ENCODE measurements at places on chromosomes 2 and 18.

GRCh38 chr2:143280097-143280757 is 151.0 kb downstream of the ARHGAP15 start:
- no peak for DNase-seq

DNA sequence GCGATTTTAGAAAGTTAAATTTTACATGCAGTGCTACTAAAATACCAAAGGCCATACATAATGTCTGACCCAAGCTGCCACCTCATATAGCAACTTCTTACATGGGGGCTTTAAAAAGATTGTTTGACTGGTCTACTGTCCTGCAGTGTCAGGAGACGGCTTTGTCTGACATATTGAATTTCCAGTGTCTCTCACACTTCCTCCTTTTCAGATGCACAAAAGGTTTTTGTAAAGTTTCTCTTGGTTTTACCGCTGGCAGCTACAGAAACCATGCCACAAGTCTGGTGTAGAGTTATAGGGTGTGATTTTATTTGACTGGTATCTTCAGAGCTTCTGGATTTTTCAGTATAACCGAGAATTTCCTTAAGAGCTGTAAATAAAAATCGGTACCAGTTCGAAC is 1.1 kb upstream of the ASAP2 start:
- DNase-seq: no peak

GRCh38 chr2:200003444-200003843 is 48.1 kb downstream of the MAIP1 start:
- DNase-seq: no peak

- DNase-seq: no peak
Observed at GRCh38 chr2:6769346-6769745, 96.4 kb downstream of the CMPK2 start.

GRCh38 chr18:59220784-59221765 is 1.1 kb downstream of the GRP start:
- DNase-seq: no peak

DNA sequence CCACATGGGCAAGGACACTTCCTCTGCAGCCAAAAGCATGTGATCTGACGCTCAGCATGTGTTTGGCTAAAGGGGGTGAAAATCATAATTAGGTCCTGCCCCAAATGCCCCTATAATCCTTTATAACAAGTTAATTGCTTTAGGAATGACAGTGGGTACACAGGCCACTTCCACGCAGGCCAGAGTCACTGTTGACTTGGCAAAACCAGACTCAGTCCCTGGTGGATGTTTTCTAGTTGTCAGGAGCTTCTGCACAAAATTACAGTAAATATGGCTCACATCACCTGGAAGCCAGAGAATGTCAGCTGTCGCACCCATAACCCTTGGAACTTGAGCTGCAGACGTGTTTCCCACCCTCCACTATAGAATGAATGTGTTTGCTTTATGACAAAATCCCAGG is 13.3 kb upstream of the PXDN start:
- DNase-seq: no peak

GRCh38 chr2:72548081-72548764 is 277.6 kb downstream of the EXOC6B start:
- no peak for DNase-seq

- DNase-seq: no peak
Observed at GRCh38 chr2:143716522-143716921, 587.3 kb downstream of the ARHGAP15 start.

DNA sequence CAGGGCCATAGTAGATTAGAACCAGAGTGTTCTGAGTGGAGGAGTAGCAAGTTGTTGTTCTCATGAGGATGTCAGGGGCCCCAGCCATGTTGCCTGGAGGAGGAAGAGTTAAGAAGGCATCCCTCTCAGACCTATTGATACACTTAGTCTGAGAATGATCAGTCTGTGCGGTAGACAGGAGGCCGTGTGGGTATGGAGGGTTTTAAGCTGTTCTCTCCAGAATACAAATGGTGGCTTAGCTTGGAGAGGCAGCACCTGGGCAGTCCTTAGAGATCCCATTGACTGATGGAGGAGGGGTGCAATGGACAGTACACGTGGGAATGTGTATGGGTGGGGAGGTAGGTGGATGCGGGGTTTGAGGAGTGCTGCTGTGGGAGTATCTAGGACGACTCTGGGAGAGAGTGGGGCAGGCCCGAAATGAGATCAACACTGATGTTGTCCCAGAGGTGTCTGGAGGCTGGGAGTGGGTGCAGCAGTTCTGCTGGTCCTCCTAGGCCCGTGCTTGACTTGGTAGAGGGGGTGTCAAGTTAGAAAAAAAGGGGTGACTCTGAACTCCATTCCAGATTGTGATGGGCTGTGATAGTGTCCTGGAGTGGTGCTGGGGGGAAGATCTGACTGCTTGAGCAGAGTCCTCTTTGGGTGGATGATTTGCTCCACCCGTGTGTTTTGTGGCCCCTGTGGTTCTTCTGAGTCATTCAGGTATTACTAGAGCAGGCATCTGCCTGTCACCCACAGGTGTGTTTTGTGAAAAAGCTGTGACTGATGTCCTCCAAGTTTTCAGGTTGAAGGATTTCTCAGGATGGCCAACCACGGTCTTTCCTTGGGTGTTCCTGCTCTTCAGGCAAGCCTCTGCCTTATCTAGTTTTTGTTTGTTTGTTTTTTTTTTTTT is 44.7 kb downstream of the C2orf42 start:
- no peak for DNase-seq

- no peak for DNase-seq
Observed at GRCh38 chr18:23671564-23671963, 8.9 kb upstream of the ANKRD29 start.

DNA sequence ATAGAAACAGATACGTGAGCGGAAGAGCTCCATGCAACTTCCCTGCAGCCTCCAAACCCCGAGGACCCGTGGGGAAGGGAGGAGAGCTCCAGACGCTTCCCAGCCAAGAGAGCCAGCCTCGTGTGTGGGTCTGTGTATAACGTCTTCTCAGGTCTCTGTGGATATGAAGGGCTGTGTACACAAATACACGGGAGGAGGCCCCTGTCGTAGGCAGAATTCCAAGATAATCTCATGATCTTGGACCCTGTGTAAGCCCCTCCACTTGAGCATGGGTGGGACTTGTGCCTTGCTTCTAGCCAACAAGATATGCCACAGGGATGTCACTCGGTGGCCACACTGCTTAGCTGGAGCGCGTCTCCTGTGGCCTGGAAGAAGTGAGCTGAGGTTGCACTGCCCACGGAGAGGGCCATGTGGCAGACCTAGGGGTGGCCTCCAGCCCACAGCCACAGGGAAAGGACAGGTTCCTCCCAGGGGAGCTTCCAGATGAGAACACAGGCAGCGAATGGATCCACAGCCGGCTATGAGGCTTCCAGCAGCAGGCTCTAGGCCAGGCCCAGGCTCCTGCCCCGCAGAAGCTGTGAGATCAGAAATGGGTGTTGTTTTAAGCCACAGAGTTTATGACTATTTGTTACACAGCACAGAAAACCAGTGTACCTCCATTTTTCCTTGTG is 15.6 kb upstream of the KLF11 start:
- no peak for DNase-seq

DNA sequence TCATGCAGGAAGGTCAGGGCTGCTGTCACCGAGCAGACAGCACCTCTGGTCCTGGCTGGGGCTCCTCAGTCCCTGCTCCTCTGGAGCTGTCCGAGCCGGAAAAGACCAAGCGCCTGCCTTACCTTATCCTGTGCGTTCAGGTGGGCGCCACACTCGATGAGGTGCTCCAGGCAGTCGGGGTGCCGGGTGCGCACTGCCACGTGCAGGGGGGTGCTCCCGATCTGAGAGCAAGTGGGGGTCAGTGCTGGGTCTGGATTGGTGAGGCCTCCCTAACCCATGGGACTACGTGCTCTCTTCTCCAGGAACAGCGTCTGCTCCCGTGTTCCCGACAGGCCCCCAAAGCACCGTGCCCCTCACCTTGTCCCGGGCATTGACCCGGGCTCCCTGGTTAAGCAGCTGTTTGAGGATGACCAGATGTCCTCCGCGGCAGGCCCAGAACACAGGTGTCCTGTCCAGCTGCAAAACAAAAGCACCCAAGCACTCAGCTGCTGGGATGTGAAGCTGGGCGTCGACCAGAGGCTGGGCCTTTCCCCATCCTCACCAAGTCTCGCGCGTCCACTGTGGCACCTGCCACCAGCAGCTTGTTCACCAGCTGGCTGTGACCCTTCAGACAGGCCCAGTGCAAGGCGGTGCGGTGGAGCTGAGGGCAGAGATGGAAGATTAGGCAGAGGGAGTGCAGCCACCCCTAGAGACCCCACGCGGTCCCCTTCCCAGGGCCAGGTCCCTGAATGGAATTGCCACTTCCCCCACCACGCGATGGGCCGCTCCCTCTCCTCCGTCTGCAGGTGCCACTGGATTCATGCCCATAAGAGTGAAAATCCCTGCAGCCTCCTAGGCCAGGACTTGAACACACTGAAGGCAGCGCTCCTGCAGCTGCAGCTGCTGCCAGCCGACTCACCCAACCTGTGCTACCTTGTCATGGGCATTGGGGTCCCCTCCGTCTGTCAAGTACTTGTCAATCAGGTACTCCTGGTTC is 3.7 kb downstream of the ANKRD23 start:
- DNase-seq: no peak

- DNase-seq: no peak
Observed at GRCh38 chr2:8636041-8636491, 45.8 kb upstream of the ID2 start.

DNA sequence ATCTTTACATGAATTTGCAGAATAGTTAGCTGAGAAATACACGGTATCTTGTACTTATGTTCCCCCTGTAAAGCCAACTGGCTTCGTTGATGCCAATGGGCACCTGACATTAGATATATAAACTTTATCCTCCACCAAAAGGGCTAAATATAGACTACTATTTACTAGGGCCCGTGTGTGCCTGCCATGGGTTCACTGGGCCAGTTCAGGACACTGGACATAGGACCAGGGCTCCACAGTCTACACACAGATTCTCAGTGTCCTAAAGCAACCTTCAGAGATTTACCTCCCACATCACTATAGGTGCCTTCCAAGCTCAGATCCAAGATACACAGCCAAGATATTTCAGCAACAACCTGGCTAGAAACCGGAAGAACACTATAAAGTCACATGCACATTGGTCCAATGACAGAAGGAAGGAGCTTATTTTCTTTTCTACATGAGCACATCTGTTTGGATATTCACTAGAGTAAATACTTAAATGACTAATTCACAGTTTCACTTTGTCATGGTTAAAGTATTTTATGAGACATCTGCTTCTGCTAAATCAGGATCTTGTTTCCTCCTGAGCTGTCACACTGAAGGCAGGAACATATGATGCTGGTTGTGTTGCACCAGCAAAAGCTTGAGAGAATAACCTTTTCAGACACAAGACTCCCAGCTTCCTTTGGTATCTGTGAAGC is 95.1 kb downstream of the MYO5B start:
- DNase-seq: no peak

DNA sequence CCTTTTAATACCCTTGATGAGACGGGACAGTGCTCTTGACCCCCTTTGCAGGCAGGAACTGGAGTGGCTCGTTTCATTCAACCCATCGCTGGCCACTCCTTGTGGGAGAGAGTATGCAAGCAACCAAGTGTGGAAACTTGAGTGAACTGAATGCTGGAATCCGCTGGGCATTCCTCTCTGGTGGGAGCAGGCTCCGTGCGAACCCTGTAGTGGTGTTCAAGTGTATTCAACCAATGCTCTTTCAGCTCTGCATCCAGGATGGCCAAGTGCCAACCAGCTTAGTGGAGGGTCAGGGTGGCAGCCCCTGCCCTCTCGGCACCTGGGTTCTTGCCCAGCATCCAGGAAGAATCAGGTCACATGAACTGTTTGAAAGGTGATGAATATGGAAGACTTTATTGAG is 3.3 kb upstream of the ACADL start:
- no peak for DNase-seq

DNA sequence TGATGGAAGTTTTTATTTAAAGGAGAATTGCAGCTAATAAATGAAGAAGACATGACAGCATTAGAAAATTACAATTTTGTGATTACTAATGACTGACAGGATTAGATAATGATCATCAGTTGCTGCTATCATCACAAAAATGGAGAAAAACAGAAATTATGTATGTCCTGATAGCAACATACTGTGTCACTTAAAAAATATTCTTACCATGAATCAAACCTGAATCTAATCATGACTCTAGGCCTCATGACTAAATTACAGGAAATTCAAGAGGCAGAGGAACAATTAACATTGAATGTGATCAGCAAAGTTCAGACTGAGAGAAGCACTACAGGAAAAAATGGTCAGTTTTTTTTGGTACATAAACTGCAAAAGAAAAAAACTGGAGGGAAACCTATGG is 147.8 kb downstream of the PMAIP1 start:
- no peak for DNase-seq

DNA sequence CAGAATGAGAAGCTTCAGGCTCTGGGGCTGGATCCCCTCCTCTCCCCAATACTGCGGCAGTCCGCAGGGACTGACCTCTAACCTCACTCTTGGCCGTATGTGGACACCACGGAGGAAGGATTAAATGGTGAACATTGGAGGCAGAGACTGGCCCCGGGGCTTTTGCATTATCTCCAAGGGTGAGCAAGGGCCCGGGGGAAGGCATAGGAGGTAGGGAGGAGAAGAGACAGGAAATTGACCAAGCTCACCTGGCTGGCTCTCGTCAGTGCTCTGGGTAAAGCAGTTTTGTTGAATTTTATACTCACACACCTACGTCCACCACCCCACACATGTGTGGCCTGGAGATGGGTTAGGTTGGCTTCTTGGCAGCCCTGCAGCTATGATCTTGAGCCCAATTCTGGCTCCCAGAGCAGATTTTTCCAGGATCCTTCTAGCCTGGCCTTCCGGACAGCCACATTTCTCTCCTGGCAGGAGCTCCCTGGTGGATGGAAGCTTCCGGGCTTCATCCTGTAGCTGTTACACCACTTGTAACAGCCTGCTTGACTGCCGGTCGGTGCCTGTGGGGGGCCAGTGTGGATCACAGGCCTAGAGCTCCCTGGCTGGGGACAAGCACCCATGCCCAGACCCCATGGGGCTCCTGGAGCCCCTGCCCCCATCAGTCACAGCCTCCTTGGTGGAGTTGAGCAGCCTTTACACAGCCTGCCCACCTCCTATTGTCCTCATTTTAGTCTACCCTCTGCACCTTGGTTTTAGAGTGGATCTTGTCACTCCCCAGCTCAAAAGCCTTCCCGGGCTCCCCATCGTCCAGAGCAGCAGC is 7.6 kb downstream of the ITM2C start:
- DNase-seq: no peak

GRCh38 chr18:68727506-68727905 is 12.6 kb upstream of the TMX3 start:
- DNase-seq: no peak

DNA sequence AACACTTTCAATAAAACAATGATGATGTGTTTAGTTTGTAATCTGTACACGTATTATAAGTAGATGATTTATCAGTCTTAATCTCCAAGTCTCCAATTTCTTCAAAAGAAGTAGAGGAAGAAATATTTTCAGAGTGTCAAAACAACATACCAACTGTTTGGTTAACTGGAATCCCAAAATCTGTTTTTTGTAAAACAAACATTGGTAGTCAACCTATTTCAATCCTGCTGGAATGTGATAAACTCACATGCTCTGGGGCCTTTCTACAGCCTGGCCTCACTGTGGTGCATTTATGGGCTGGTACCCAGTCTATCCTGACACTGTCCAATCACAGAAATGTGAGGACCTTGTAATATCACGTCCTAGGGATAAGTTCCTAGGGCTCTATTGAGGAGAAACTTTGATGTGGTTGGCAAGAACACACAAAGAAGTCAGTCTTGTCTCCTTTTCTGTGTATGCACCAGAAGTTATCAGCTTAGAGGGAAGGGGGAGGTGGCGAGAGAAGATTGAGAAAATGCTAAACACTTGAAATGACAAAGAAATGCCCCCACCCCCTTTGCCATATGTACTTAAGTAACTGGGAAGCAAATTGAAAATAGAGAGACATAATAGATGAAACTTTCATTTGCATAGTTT is 47.2 kb downstream of the PRKRA start:
- no peak for DNase-seq

Measured in stimulated activated CD8-positive, alpha-beta memory T cell treated with anti-CD3 and anti-CD28 coated beads, Interleukin-7, amount 100 ng/mL, for 1 hour (primary cell).